ENCODE measurements at places on chromosomes 3 and 15.
A peak's percentile ranks its signal among the peaks of the same experiment; 100 is the strongest.

GRCh38 chr3:177420651-177421480 is 223.6 kb upstream of the TBL1XR1 start:
- no peak for DNase-seq

- no peak for DNase-seq
Observed at GRCh38 chr15:93291380-93291779, 202.4 kb upstream of the RGMA start.

- no peak for DNase-seq
Observed at GRCh38 chr3:134104031-134104430, 74.3 kb upstream of the SLCO2A1 start.

GRCh38 chr15:94229591-94230369 is 1.6 kb upstream of the MCTP2 start:
- peak; percentile 57 for DNase-seq

DNA sequence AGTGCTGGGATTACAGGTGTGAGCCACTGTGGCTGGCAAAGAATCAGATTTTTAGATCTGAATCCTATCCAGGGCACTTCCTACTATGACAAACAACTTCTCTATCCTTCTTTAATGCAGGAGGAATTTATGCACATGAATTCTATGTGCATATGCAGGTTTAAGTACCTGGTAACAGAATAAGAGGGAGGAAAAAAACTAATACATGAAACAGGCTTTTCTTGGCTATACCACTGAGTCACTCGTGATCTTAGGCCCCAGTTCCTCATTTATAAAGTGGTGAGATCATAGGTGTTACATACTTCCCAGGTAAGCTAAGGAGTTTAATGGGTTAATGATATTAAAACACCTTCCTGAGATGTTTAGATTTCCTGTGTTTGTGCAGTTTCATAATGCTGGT is 108.2 kb downstream of the TP63 start:
- DNase-seq, result no peak
